ENCODE measurements at places on chromosomes 16 and 17.

DNA sequence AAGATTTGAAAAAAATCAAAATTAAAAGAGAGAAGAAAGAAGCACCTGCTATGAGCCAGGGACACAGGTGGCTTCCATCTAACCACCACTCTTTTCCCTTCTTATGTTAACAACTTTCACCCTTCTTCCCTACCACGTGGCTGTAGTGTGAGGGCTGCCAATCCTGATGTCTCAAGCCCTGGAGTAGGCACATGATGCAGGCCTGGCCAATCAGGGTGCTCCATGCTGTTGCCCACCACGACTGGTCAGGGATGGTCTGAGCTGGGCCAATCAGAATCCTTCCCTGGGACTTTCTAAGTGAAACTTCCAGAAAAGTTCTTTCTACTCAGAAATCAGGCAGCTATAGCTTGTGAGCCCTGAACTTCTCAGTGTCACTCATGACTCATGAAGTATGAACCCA lies 140.7 kb downstream of the SDK2 start:
- DNase-seq = no peak

DNA sequence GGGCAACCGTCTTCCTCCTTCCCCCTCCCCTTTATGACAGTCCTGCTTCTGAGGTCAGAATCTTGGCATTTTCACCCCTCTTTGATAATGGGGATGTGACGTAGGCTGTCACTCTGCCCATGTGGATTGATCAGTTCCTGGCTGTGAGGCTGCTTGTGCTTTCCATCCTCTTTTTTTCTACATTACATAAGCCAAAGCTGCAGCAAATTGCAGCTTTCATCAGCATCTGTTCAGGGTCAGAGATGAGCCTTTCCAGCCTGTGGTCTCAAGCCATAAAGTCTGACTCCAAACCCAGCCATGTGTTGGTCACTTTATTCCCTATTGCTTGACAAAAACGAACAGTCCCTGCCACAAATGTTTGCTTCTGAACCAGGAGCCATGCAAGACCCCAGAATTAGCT lies 535.1 kb downstream of the CDH11 start:
- no peak for DNase-seq

DNA sequence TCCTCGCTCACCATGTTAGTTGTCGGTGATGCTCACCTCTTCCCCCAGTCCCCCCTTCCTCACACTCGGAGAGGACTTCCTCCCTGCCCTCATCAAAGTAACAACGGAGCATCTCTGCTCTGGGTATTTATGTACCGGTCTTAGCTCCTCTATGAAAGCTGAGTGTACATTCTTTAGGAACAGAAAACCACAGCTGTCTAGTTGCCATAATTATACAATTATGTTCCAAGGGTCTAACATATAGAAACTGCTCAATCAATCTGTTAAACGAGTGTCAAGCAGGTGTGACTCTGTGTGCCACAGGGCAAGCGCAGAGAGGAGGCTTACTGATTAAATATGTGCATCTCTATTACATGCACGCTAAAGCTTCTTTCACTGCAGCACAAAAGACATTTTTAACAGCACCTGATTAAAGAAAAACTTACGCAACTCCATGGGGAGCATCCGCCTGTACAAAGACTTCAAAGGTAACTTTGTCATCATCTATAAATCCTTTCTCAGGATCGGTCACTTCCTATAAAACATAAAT lies 37.8 kb downstream of the LITAFD start:
- DNase-seq = no peak

- no peak for DNase-seq
These were observed 32.7 kb downstream of the TLE7 start for GRCh38 chr16:71409011-71409775.

- DNase-seq = no peak
These were observed 245.8 kb downstream of the SOX9 start for GRCh38 chr17:72366626-72367025.

DNA sequence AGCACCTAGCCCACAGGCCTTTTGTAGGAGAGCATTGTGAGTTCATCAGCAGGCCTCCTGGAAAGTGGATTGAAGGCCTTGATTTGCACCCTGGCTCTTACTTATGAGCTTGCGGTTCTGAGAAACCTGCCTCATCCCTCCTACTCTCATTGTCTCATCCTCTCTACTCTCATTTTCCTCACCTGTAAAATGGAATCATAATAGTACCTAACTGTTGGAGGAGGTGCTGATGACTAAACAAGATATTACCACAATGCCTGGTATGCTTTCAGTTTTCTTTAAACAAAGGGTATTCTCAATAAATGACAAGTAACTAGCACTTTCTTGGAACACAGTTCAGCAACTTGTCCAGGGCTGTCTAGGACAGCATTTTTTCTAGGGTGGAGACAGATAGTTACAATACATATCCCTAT lies 243.1 kb upstream of the MAF start:
- DNase-seq = no peak

DNA sequence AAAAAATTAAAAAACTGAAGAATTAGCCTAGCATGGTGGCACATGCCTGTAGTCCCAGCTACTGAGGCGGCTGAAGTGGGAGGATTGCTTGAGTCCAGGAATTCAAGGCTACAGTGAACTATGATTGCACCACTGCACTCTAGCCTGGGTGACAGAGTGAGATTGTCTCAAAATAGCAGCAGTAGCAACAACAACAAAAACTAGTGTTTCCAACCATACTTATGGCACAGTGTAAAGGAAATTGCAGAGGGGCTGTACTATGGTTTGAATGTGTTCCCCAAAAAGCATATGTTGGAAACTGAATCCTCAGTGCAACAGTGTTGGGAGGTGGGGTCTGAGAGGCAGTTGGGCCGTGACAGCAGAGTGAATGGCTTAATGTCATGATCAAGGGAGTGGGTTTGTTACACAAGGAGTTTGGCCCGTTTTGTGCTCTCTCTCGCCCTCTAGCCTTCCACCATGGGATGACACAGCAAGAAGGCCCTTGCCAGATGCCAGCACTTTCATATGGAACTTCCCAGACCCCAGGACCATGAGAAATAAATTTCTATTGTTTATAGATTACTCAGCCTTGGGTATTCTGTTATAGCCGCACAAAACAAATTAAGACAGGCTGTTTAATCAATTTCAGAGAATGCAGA lies 70.0 kb downstream of the PGS1 start:
- DNase-seq = no peak

- DNase-seq = no peak
These were observed 4.7 kb downstream of the ALDH3A1 start for GRCh38 chr17:19743101-19744100.

DNA sequence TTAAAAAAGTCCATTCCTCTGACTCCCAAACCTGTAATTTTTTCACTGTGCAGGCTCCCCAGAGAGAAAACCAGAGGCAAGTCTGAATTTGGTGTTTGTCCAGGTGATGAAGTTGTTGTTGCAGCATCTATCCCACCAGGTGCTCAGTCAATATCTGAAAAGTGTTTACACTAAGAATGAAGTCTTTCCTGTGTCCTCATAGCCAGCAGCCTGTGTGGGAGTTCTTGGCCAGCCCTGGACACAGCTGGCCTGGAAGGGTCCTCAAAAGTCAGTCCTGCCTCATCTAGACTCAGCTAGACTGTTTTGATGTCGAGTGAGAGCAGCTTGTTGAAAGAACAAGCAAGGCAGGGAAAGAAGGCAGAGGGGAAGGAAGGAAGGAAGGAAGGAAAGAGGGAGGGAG lies 3.3 kb upstream of the PMP22 start:
- no peak for DNase-seq

DNA sequence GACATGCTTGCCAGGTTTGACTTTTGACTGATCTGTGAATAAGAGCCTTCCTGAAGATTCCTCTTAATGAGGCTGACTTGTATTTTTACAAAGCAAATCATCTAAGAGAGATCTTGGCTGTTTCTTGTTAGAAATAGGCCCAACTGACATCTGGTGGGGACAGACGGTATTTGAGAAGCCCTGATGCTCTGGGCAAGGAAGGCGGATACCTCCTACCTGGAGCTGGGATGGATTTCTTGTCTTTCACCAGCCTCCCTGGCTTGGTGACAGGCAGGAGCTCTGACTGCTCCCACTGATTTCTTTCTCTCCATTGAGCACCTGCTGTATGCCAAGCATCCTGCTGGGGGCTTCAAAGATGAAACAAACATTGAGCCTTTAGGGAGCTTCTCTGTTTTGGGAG lies 40.4 kb downstream of the AKAP1 start:
- no peak for DNase-seq

DNA sequence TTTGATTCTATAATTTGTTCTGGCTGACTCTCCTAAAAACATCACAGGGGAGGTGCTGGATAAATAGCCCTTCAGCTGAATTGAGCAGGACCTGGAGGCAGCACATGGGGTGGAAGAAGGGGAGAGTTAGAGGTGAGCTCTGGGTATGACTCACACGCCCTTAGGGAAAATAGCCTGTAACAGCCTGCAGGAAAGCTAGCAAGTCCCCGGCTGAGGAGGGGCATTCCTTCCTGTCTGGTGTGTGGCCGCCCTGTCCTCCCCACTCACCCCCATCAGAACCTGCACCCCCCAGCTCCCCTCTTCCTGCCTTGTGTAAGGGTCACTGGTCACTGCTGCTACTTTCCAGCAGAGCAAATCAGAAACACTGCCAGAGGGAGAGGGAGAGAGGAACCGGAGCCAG lies 187.4 kb downstream of the C16orf95 start:
- no peak for DNase-seq

GRCh38 chr16:75250809-75251279 lies 580 bp downstream of the BCAR1 start:
- no peak for DNase-seq

DNA sequence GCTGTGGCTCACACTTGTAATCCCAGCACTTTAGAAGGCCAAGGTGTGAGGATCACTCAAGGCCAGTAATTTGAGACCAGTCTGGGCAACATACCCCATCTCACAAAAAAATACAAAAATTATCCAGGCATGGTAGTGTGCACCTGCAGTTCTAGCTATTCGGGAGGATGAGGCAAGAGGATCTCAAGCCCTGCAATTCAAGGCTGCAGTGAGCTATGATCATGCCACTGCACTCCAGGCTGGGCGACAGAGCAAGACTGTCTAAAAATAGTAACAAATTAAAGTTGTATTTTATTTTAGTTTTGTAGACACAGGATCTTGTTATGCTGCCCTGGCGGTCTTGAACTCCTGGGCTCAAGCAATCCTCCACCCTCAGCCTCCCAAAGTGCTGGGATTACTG lies 18.2 kb downstream of the USP31 start:
- DNase-seq = no peak

GRCh38 chr16:31108794-31109558 lies 790 bp downstream of the BCKDK start:
- DNase-seq = no peak

DNA sequence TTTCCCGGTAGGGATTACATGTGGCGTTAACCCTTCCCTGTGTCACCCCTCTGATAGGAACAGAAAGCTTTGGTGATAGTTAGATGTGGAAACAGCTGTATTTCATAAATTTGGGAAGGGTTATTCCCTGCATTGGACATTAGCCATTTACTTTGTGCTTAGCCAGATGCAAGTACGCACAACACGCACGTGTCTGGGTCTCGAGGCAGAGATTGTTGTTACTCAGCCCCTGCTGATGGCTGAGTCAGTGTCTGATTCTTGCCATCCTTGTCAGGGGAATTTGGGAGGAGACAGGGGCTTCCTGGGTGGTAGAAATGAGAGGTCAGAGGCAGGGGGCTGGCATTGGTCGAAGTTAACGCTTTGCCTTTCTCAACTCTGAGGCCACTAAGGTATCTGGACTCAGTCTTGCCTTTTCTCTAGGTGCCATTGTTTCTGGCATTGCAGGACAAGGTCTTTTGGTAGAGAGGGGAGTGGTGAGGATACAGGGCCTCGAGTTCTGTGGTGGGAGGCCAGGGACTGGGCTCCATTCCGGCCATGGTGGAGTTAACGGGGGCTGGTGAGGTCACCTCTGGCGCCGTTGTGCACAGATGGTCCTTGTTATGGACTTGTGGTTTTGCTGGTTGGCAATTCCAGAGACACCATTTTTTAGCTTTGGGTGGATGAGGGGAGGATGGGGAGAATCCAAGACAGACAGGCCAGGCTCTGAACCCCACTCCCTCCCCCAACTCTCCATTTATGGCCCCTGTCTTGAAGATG lies 8.2 kb downstream of the MMP2 start:
- no peak for DNase-seq

DNA sequence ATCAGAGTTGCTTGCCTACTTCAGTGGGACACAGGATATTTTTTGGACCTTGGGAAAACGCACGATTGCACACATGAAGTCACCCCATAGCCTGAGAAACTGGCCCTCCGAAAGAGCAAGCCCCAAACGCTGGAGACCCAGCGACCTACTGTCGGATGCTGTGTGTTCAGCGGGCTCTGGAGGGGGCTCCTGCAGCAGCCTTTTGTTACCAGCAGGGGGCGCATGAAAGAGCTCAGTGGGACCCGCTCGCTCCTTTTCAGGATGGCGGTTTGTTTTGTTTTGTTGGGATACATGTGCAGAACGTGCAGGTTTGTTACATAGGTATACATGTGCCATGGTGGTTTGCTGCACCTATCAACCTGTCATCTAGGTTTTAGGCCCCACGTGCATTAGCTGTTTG lies 28.4 kb downstream of the MYH3 start:
- DNase-seq = no peak

- no peak for DNase-seq
These were observed 8.3 kb downstream of the TSC2 start for GRCh38 chr16:2056077-2056476.

DNA sequence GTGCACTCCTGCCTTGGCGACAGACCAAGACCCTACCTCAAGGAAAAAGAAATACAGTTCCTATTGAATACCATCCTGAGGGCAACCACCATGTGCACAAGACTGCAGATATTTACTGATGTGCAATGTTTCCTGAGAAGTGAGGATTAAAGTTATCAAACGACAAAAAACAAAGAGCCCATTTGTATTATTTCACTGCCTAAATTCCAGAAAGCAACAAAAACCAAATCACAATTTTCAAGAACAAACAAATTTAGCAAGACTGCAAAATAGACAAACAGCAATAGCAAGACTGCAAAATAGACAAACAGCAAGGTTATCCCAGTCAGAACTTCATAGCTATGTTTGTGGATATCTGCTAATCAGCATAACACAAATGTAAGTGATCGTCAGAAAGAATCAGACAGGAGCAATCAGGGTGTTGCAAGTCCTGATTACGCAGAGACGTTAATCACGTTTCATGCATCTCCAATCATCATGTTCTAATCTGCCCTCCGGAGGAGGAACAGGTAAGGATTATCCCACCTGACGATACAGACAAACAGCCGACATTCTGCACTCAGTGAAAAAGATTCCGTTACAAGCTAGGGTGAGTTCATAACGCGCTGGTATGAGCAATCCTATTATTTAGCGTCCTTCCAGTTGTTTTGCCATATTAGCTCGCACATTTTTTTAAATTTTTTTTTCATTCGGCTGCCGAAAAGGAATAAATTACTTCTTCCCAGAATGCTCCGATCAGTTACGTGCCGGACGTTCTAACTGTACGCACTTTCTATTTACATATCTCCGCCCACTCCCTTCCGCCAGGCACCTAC lies 2.9 kb downstream of the TMEM107 start:
- DNase-seq = peak; percentile 91
